ENCODE measurements at places on chromosomes 1 and 21. TPM values are rescaled to one million over a fixed set of nuclear protein-coding genes. Genes with fewer than 3 reads are reported as not detected.

DMRTA2 gene
- total RNA-seq, result 0.13 TPM

PDC gene
- total RNA-seq, result not detected

MSTO1 gene
- 37.9 TPM for total RNA-seq

ISG15 gene
- total RNA-seq, result 26.7 TPM

NR5A2 gene
- 8.4 TPM for total RNA-seq

OPTC gene
- not detected for total RNA-seq

NTNG1 gene
- total RNA-seq, result not detected

ZNF648 gene
- not detected for total RNA-seq

OR2M3 gene
- not detected for total RNA-seq

SMCP gene
- not detected for total RNA-seq

FUCA1 gene
- total RNA-seq, result 10.5 TPM

OR14K1 gene
- total RNA-seq, result not detected

AIRE gene
- total RNA-seq, result not detected

S1PR1 gene
- total RNA-seq, result 0.08 TPM

HSF2BP gene
- total RNA-seq, result 1.4 TPM

GPR37L1 gene
- total RNA-seq, result 0.13 TPM

CD52 gene
- not detected for total RNA-seq

ARL8A gene
- 41.1 TPM for total RNA-seq

THEM5 gene
- not detected for total RNA-seq

SLC44A3 gene
- total RNA-seq, result 2.1 TPM

Measured in A549 treated with CpdA at 1 μM for 4 hours (cell line).